ENCODE measurements at places on chromosomes 2 and 18.

GRCh38 chr2:234366891-234367290 is 130.0 kb downstream of the ARL4C start:
- DNase-seq, result no peak

- DNase-seq, result no peak
Observed at GRCh38 chr18:48119204-48119603, 188.7 kb upstream of the SMAD2 start.

- DNase-seq, result no peak
Observed at GRCh38 chr2:160305081-160305750, 105.1 kb upstream of the ITGB6 start.

- no peak for DNase-seq
Observed at GRCh38 chr2:159091381-159091780, 122.9 kb downstream of the TANC1 start.

DNA sequence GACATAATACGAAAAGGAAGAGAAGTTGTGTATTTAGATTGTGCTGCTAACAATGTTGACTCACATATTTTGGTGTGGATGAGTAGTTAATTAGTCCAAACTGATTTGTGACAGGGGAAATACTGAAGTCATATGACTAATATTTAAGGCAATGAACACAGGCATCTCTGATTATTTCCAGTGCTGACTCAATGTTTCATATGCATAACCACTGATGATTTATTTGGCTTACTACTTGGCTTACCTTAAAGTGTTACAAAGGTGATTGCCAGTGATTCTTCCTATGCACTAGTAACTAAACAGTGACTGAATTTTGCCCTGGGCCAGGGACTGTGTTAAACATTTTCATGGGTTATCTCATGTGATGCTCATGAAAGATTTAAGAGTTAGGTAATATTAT is 722.6 kb downstream of the METTL4 start:
- no peak for DNase-seq

GRCh38 chr2:200104015-200104414 is 148.6 kb downstream of the MAIP1 start:
- DNase-seq, result peak; percentile 22

GRCh38 chr2:66438891-66439811 is 4.2 kb downstream of the MEIS1 start:
- DNase-seq, result no peak

GRCh38 chr2:219169930-219170654 is at the start of gene SLC23A3:
Gene SLC23A3 (minus strand): TSS chr2:219170029. CDS start chr2:219169984, 45 bp downstream.
- no peak for DNase-seq

Measured in GM04504 (cell line).